ENCODE measurements at places on chromosomes 1 and 21.
A peak's percentile ranks its signal among the peaks of the same experiment; 100 is the strongest.

DNA sequence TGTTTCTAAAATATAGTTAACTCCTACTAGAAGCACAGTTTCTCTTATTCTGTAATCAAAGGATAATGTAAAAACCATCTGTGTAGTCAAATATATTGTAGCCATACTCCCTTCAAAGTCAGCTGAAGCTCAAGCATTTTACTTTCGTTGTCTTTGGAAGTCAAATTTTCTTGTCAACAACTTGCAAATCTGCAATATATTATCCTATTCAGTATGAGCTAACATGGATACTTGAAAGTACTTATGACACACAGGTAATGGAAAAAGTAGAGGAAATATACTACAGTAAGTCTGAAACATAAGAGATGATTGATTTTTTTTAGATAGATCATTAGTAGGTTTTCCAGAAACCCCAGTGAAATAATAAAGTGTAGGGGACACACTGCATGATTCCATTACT lies 121.5 kb downstream of the COL24A1 start:
- no peak for DNase-seq

GRCh38 chr1:183908079-183908478 lies 103.2 kb downstream of the RGL1 start:
- no peak for DNase-seq

GRCh38 chr1:162996261-162996660 lies 72.9 kb upstream of the RGS4 start:
- DNase-seq = no peak

DNA sequence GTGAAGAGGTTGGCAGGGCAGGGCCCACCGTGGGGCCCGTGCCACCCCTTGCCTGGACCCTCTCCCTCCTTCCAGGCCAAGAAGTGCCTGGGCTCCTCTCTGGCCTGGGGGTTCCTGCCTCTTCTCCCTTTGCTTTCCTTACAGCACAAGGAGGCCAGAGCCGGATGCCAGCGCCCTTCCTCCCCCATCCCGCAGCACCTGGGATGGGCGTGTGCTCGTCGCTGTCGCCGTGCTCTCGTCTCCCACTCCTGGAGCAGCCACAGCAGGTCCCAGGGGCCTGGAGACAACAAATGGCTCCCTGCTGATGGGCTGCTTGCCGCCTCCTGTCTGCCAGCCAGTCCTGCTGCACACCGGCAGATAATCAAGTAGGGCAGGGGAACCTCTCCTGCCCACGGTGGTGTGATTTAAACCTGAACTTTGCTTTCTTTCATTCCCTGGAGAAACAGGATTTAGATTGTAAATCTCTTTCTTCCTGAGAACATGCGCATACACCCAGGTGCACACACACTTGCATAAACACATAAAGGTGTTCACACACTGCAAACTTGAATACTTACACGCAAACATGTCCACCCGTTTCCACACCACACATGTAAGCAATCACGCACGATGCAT lies 50.8 kb upstream of the POU3F1 start:
- DNase-seq = no peak

DNA sequence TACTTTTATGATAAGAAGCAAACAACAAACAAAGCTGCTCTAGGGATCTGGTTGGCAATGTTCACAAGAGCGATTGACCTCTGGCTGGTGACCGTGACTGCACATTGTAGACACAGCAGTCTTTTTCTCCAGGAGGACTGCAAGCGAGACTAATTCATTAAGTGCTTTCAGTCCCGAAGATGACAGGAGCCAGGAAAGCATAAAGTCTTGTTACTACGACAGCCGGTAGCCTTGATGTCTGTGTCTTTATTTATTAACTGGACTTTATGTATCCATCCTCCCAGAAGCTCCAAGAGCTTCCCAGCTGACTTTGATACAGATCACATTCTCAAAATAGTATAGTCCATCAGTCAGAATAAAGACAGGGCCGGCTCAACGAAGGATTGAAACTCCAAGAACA lies 18.2 kb downstream of the FAM163A start:
- DNase-seq = no peak

GRCh38 chr1:228884615-228885566 lies 149.6 kb downstream of the RHOU start:
- DNase-seq = no peak

GRCh38 chr1:3596663-3597598 lies 14.4 kb downstream of the MEGF6 start:
- DNase-seq = no peak

DNA sequence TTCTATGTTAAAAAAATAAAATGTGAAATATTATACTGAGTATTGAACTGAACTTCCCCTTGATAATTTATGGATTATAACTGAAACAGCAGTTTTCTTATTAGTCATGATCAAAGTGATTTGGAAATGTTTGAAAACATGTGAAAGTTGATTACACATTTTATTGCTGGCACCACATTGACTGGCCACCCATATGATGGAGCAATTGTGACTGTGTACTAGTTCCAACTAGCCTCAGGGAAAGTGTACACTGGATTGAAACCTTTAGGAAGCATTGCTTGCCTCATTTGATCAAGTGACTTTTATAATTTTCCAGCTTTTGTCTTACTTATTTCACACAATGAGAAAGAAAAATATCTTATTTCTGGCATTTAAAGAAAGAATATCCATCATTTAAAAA lies 128.0 kb upstream of the ADGRL2 start:
- no peak for DNase-seq

- DNase-seq = no peak
These were observed 347.4 kb downstream of the PTPRU start for GRCh38 chr1:29583727-29584126.

DNA sequence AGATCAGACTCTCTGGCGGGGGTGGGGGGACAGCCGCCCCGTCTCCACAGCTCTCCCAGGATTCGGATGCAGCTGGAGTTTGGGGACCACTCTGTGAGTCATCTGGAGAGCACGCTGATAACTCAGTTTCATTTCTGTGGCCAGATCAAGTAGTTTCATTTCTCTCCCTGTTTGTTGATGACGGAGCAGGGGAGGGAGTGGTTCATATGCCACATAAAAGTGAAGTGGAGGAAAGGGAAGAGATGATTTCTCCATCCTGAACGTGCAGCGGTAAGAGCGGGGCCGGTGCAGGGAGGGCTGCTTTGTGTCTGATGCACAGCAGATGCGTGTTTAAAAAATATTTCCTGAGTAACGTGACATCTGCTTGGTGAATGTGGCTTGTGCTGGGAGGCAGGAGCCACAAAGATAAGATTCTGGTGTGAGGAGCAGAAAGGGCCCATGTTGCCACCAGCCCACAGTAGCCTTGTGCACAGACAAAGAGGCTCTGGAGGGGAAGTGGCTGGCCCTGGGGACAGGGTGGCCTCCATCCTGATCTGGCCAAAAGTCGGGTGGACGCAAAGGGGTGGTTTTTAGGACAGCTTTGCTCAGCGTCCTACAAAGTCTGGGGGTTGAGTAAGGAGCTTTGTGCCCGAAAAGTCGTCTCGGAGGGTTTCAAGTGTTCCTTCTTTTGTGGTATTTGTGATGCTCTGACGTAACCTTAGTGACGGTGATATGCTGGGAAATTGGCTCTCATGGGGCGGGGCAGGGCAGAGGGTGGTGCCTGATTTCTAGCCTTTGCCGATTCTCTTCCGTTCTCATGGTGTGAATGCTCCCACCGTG lies at the start of gene MX2:
TSS of gene MX2 (plus strand) at position 242 of the 819 bp plus-strand sequence. CDS start 14,880 bp downstream, outside the sequence.
- DNase-seq = peak; percentile 55

DNA sequence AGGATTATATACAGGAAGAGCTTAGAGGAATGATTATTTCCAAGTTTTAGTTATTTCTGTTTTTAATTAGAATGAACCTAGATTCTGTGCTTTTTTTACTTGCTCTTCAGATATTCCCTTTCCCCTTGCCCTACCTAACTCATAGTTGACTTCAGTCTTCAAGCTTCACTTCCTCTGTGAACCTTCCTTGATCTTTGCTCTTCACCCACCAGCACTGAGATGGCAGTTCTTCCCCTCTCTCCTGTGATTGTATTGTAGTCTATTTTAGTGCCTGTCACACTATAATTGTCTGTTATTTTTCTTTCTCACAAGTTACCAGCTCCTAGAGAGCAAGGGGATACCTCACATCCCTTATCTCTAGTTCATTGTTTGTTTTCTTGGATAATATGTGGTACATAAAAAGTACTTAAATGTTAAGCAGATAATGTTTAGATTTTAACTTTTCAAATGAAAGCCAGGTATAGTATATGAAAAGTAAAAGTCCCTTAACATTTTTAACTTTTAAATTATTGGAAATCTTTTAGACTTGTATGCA lies 33.2 kb downstream of the KCTD3 start:
- DNase-seq = no peak

DNA sequence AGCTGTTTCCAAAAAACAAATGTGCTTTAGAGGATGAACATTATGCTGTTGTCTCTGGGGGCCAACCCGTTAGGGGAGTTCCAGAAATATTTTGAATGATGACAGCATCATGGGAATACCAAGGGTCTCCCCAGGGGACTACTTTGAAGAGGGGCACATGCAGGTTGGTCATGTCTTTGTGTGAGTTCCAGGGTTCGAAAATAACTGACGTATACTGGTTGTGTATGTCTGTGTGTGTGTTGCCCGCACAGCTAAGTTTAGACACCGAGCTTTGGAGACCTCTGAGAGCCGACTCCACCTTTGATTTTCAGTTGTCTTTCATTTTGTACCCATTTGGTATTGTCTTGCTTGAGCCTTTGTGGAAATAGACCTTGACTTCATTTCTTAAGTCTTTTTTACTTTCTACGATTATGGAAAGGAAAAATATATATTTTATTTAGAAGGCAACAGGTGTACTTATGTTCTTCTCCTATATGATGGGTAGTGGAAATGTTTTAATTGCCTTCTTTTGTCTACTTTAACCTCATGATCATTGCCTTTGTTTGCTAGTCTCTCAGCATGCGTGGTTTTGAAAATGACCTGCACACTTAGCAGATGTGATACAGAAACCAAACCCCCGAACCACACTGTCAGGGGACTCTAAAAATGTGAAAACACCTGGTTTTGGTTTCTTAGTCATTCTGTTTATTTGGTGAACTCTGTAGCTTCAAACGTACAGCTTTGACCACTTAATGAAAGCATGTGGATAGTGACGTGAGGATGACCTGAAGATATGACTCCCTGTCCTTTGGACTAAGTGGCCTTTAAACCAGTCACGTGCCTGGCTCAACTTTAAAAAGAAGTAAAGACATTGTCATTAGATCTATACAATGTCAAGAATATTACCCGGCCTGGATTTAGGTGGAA lies 56.5 kb downstream of the GALNT2 start:
- no peak for DNase-seq

GRCh38 chr1:25760122-25760719 lies 39.8 kb upstream of the SELENON start:
- no peak for DNase-seq

- DNase-seq = no peak
These were observed 20.5 kb downstream of the FUBP1 start for GRCh38 chr1:77958391-77958790.

GRCh38 chr1:206609229-206609991 lies 2.9 kb downstream of the EIF2D start:
- no peak for DNase-seq

GRCh38 chr1:3459051-3459908 lies 4.8 kb downstream of the ARHGEF16 start:
- DNase-seq = no peak

GRCh38 chr1:66768965-66769364 lies 16.7 kb downstream of the DYNLT5 start:
- DNase-seq = no peak

GRCh38 chr1:214303141-214303930 lies 22.4 kb downstream of the SMYD2 start:
- DNase-seq = no peak

GRCh38 chr1:226279498-226279897 lies 29.5 kb downstream of the LIN9 start:
- no peak for DNase-seq

GRCh38 chr1:103025858-103026409 lies 82.4 kb downstream of the COL11A1 start:
- no peak for DNase-seq

- DNase-seq = no peak
These were observed 1.5 kb upstream of the SLC25A24 start for GRCh38 chr1:108201687-108202086.

DNA sequence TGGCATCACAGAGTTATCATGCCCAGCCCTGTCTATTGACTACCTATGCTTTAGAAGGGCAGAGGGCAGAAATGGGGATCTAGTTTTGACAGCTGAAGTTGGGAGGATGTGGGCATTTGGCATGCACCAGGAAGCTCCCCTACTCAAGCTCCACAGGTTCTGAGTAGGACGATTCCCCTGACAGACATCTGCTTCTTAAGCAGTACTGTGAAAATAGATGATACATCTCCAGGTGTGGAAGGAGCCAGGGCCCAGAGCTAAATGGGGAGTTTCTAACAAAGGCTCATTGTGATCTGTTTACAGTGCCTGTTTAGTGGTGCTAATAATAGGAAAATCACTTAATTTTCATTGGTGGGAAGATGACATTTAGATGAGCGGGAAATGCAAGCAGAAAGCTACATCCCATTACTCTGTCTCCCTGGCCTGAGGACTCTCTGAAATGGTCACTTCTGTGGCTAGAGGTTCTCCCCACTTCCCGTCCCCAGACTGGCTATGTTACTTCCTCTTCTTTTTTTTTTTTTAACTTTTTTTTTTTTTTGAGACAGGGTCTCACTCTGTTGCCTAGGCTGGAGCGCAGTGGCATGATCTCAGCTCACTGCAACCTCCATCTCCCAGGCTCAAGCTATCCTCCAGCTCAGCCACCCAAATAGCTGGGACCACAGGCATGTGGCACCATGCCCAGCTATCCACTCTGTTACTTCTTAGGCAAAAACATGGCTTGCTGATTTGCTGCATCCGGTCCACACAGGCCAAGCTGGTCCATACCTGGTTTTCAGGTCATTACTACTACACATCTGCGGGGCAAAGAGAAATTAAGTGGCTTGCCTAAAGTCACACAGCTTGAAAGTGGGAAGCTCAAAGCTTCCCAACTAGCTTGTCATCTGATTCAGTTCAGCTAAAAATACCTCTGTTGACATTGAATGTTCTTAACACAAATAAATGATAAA lies 23.2 kb upstream of the CNIH3 start:
- DNase-seq = peak; percentile 73

DNA sequence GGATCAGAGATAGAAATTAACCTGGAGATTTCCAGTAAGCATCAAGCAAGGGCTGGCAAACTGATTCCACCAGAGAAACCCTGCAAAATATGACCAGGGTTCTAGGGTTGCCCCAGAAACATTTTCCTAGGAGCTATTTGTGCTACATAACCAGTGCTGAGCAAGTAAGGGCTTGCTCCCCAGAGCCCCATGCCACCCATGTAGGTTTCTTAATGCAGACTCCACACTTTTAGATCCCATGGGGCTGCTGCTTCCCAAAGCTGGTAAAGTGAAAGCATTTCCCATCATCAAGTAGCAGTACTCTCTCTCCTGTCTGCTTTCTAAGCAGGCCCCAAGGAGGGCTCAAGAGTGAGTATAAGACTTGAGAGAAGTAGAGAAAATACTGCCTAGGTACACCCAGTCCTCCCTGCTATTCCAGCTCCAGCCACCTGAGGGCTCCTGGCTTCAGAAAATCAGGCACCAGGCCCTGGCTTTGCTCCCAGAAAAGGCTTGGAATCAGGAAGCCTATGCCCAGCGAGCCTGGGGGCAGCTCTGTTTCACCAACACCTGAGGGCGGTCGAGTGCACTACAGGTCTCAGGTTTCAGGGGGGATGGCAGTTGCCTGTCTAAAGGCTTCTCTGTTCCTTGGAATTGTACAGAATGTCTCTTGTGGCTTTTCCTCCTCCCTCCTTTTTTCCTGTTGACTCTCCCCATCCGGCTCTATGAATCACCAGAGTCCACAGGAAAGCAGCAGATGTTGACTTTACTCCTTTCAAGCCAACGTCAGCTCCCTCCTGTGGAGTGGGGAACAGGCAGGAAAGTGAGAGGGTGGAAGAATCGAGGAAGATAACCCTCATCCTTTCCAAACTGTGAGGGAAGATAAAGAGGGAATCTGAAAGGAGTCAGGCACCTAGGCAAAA lies 6.2 kb upstream of the ANKRD35 start:
- peak; percentile 95 for DNase-seq

All from femur (tissue), 1 donor.